Naive thymus-derived CD4-positive, alpha-beta T cell (primary cell): ENCODE measurements at places on chromosomes 16 and 17.

DNA sequence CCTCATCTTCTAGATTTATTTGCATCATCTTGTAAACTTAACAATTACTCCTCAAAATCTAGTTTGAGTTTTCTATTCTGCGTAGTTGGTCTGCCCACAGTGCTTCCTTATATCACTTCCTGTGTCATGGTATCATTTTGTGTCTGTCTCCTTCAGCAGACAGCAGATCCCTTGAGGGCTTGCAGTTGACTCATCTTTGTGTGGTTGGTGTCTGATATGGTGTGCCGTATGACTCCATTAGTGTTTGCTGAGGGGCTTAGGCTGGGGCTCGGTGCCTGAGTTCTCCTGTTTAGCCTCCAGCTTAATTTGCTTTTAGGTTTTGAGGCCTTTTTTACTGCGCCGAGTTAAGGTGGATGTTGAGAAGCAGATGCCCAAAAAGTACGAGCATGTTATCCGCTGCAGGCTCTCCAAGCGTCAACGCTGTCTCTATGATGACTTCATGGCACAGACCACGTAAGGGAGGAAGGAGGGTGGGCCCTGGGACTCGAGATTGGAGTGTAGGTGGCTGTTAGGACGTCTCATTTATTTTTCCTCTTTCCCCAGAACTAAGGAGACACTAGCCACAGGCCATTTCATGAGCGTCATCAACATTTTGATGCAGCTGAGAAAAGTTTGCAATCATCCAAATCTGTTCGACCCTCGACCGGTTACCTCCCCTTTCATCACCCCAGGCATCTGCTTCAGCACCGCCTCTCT, 16.9 kb downstream of the SRCAP start:
- no peak overlapping the region for H3K4me3 ChIP-seq
- peak overlapping the region; percentile 27 for H3K27ac ChIP-seq
- peaks cover 16% of the 10 kb centered on the region for H3K4me1 ChIP-seq
- H3K36me3 ChIP-seq, result peaks cover 89% of the 10 kb centered on the region
- H3K27me3 ChIP-seq, result no peaks in the 10 kb centered on the region

- no peak overlapping the region for H3K4me3 ChIP-seq
- DNase-seq, result no peak
- H3K27me3 ChIP-seq, result no peaks in the 10 kb centered on the region
Observed at GRCh38 chr17:72226322-72226721, 105.5 kb downstream of the SOX9 start.

DNA sequence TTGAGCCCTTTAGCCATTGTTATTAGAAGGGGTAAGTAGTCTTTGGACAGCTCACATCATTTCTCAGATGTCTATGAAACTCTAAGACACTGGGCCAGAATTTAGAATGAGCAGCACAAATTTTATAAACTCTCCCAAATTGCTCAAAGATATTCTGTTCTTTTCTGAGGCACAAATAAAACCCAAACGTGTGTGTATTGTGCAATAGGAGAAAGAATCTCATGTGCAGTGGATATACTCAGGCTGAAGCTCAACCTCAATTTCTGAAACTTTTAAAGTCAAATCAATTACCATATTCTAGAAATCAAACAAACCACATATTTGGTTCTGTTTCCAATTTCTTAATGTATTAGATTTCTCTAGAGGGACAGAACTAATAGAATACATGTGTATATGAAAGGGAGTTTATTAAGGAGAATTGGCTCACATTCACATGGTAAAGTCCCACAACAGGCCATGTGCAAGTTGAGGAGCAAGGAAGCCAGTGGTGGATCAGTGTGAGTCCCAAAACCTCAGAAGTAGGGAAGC, 403.6 kb downstream of the RBFOX1 start:
- H3K4me3 ChIP-seq, result no peak overlapping the region
- no peaks in the 10 kb centered on the region for H3K27me3 ChIP-seq
- DNase-seq, result no peak
- no peaks in the 10 kb centered on the region for H3K4me1 ChIP-seq
- no peak overlapping the region for H3K27ac ChIP-seq

DNA sequence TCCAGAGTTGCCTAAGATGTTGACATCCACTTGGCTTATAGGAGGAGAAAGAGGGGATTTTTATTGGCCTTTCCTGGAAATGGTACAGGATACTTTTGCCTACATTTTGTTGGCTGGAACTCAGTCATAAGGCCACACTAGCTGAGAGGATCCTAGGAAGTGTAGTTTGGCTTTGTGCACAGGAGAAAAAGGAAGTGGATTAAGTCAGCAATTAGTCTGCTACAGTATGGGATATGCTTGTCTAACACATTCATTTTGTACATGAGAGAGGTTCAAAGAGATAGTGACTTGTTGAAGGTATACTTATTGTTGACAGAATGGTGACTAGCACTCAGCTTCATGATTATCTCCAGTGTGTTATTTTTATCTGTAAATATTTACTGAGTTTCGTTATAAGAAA, 10.3 kb downstream of the UTP18 start:
- peaks cover 18% of the 10 kb centered on the region for H3K36me3 ChIP-seq
- no peak overlapping the region for H3K4me3 ChIP-seq
- DNase-seq, result no peak
- H3K4me1 ChIP-seq, result no peaks in the 10 kb centered on the region

GRCh38 chr17:51491416-51491815, 231.1 kb downstream of the UTP18 start:
- H3K4me1 ChIP-seq, result no peaks in the 10 kb centered on the region
- no peaks in the 10 kb centered on the region for H3K27me3 ChIP-seq
- H3K4me3 ChIP-seq, result no peak overlapping the region
- no peak for DNase-seq
- no peaks in the 10 kb centered on the region for H3K36me3 ChIP-seq
